ENCODE measurements at places on chromosomes 16 and 17.

DNA sequence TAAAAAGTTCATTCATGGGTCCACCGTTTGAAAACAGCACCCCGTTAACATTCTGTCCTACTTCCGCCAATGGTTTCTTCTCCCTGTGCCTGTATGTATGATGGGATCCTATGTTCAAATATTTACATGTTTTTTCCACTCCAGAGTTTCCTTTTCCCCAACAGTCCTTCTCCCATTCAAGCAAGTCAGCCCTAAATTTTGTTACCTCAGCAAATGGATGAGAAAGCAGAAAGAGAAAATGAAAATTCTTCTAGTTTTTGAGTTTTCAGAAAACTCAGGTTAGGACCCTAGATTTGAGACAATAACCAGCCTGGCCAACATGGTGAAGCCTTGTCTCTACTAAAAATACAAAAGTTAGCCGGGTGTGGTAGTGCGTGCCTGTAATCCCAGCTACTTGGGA lies 3.5 kb upstream of the ERN2 start:
- no peak for DNase-seq

- peak; percentile 70 for DNase-seq
Measured at GRCh38 chr17:66459811-66460270, 157.4 kb downstream of the PRKCA start.

DNA sequence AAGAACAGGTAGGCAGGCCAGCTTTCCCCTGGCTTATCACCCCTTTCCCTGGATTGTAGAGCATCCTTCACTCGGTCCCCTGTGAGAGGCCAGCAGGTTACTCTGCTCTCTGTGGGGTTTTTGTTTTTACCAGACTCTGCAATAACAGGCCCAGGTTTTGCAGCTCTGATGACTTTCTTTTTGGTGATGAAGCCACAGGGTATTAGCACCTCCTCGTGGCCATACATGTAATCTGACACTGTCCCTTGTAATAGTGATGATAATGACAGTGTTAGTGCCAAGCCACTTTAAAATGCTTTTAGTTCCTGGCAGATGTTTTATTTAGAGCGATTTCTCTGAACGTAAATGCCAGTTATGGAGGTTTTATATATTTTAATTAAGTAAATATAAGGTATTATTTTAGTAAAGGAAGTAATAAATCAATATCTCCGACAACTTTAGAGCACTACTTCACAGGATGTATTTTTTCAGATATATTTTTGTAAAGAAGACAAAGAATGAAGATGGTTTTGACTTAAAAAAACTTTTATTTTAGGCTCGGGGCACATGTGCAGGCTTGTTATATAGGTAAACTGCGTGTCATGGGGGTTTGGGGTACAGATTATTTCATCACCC lies 38.0 kb upstream of the CPHXL start:
- DNase-seq, result no peak

GRCh38 chr16:83817022-83817421 lies 9.2 kb downstream of the HSBP1 start:
- DNase-seq, result no peak

DNA sequence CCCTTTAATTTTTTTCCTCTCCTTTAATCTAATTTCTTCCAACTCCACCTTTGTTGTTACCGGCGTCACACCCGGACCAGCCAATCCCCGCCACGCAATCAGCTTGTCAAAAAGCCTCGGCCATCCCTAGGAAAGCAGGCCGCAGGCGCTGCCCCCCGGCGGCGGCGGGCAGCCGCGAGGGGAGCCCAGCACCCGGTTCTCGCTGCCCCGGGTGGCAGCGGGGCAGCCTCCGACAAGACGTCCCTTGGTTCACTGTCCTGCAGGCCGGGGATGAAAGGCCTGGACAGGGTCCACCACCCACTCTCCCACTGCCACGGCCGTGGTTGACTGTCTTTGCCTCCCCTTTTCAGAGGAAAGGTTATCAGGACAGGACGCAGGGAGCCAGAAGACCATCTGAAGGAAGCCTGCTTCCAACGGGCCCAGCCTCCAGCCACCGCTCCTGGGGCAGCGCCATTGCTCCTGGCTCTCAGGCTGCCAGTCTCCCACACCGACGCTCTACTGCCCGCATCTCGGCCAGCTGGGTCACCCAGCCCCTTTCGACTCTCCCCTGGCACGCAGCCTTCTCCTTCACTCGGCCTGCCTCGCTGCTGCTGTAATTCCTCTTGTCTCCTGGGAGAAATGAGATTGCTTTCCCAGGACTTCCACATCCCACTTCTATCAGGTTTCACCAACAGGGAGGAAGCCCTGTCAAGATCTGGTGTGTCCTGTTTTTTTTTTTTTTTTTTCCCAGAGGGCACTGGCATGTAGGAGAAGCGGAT lies 2.8 kb upstream of the UBTF start:
- DNase-seq, result peak; percentile 91

GRCh38 chr17:66403846-66404556 lies 101.6 kb downstream of the PRKCA start:
- DNase-seq, result no peak

DNA sequence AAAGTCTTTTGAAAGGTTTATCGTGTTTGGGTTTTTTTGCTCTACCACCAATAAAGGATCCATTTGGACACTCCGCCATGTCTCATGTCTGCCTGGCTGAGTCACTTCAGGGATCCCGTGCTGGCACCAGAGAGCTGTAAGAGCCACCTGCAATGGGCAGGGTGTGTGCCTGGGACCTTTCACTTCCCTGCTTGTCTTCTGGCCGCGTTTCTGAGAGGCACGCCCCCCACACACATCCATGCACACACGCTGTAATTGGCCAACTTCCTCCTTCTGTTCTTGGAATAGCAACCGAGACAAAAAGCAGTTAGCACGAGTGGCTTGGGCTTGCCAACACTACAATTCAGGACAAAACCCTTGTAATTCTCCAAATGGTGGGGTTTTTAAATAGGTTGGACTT lies 9.8 kb upstream of the SOST start:
- no peak for DNase-seq

DNA sequence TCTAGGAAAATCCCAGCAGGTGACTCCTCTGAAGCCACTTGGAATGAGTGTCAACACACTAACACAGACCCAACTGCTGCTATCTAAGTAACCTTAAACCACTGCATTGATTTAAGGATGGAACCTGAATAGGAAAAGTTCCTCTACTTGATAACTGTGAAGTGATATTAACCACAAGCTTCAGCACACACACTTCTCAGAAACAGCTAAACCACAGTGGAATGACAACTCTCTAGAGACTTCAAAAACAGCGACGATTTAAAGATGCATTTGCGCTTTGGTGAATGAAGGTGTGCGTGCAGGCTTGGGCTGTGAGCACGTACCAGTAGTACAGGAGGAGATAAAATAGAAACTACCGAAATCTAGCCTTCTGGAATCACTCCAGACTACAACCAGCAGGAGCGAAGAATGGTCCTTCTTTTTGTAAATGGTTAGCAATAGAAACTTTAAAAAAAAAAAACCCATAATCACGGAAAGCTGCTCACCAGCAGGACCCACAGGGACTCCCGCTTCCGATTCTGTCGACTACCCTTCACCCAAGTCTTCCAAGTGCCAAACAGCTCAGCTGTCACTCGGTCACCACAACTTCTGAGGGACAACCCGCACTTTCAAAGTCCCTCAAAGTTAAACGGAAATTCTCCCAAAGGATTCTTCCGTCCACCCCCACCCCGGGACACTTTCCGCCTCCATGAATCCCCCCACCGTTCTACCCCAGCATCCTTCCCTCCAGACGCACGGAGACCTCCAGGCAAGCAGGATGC lies 137.7 kb upstream of the CORO6 start:
- no peak for DNase-seq

DNA sequence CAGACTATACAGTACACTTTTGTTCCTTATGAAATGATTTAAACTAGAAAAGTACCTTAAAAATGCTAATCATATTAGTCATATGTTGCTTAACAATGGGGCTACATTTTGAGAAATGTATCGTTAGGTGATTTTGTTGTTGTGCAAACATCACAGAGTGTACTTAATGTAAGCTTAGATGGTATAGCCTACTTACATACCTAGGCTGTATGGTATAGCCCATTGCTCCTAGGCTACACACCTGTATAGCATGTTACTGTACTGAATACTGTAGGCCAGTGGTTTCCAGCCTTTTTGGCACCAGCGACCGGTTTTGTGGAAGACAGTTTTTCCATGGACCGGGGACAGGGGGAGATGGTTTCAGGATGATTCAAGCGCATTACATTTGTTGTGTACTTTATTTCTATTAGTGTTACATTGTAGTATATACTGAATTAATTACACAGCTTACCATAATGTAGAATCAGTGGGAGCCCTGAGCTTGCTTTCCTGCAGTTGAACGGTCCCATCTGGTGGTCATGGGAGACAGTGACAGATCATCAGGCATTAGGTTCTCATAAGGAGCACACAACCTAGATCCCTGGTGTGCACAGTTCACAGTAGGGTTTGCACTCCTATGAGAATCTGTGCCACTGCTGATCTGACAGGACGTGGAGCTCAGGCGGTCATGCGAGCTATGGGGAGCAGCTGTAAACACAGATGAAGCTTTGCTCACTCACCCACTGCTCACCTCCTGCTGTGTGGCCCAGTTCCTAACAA lies 35.0 kb upstream of the MRC2 start:
- no peak for DNase-seq

GRCh38 chr17:17837966-17838962 lies 1.5 kb upstream of the SREBF1 start:
- DNase-seq, result peak; percentile 84

- peak; percentile 61 for DNase-seq
Measured at GRCh38 chr17:40526668-40527067, 25.2 kb upstream of the TNS4 start.

DNA sequence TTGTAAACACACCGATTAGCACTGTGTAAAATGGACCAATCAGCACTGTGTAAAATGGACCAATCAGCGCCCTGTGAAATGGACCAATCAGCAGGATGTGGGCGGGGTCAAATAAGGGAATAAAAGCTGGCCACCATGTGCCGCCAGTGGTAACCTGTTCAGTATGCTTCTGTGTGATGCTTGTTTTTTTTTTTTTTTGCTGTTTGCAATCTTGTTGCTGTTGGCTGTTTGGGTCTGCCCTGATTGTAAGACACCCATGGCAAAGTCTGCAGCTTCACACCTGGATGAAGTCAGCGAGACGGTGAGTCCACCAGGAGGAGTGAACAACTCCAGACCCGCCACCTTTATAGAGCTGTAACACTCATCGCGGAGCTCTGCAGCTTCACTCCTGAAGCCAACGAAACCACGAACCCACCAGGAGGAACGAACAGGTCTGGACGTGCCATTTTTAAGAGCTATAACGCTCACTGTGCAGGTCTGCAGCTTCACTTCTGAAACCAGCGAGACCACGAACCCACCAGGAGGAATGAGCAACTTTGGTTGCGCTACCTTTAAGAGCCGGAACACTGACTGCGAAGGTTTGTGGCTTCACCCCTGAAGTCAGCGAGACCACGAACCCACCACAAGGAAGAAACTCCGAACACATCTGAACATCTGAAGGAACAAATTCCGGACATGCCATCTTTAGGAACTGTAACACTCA lies 85.0 kb upstream of the MED9 start:
- DNase-seq, result peak; percentile 20

GRCh38 chr17:28385406-28385805 lies 13.9 kb downstream of the SARM1 start:
- DNase-seq, result no peak

DNA sequence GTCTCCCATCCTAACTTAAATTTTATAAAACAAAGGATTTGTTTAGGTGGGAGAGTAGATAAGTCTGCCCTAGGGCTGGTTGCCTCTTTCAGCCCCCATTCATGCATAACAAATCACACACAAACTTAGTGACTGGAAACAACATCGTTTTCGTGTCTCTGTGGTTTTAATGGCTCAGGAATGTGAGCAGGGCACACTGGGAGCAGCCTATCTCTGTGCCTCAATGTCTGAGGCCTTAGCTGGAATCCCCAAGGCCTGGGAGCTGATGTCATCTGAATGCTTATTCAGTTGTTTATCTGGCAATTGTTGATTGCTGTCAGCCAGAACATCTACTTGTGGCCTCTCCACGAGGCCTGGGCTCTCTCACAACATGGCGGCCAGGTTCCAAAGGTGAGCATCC lies 101.9 kb upstream of the HSBP1 start:
- DNase-seq, result no peak

DNA sequence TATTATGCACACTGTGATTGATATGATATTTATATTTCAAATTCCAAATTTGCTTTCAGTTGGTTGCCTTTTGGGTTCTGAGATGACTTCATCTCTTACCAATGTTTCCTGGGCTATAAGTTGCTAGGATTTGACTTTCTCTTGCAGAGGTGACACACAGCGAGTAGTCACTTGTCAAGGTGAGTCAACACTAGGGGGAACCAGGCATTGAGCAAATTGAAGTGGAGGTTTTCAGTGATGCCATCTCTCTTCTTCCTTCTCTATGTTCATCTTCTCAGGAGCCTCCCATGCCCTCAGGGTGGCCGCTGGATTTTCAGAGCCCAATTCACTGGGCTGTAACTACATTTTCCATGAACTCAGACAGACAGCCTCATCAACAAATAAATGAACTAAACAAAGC lies 6.0 kb upstream of the CPD start:
- no peak for DNase-seq

DNA sequence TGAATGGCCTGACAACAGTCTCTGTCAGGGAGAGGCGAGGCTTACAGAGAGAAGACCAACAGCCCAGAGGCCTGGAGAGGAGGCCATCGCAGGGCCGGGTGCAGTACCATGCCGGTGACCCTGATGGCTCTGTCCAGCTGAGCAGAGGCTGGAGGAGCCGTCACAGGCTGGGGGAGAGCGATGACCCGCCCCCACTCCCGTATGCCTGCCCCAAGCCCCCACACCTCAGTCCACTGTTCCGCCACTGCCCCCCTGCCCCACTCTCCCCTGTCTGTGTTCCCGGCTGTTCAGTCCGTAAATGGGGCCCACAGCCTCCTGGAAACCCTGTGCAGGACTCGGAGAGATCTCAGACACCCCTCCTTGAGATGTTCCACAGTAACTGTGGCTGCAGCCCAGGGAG lies 12.8 kb upstream of the FAM83G start:
- peak; percentile 33 for DNase-seq

DNA sequence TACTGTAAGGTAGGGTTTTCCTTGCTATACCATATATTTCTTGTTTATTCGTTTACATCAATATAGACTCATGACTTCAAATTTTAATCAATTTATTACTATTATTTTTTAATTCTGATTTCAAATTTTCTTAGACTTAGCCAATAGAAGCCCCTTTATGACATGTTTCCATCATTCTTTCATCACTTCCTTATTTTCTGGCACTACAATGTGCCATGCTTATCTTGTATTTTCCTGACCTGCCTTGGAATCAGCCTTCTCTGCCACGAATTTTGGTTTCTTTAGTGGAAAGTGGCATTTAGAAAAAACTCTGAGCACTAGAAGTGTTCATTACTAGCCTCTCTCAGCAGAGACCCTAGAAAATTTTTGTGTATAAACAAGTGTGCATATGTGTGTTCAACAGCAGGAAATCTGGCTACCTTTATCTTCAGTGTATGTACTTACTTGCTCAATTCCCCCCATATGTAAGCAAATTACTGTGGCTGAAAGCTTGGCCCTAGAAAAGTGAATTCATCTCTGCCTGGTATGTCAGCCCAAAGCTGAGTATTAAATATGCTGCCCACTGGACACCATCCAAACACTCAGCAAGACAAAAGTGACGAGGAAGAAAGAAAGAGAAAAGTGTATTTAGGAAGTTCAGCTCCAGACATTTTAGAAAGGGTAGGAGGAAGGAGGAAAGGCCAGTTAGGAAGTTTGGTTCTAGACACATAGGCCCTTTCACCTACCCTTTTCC lies 4.0 kb downstream of the STXBP4 start:
- no peak for DNase-seq
